ENCODE measurements at places on chromosomes 12 and 14.

DNA sequence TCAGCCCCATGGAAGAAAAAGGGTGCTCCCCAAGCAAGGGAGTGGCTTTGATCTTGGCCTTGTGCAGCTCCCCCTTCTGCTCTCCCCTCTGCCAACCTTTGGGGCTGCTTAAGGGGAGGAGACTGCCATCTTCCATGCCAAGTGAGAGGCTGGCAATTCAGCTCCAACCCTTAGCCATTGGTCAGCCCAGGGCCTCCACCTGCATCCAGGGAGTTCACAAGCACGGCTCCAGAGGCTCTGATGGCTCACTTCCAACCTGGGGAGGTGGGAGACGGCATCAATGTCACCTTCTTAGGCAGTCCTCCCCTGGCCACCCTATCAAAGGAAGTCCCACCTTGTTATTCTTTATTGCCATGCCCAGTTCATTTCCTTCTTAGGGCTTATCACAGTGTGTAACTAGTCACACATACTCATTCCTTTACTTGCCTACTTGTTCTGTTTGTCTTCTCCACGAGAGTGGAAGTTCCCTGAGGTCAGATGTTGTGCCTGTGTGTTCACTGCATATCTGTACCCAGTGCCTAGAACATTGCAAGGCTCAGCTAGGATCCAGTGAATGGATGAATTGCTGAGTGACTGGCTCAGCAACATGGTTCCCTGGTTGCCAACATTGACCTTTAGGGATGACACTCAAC is 5.0 kb downstream of the HDAC7 start:
- DNase-seq, result no peak

DNA sequence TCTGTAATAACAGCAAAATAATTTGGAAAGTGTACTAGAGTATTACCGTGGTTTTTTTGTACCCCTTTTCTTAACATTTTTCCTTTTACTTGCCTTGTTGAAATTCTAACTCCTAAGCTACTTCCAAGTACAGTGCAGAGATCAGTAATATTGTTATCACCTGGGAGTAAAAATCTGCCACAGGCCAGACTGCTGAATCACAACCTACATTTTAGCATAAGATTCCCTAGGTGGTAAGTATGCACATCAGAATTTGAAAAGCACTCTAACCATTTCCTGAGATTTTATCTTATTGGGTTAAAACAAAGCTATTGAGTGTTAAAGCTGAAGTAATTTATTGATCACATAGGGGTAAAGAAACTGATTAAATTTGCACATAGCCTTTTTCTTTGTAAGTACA is 55.2 kb upstream of the KCNH3 start:
- no peak for DNase-seq

DNA sequence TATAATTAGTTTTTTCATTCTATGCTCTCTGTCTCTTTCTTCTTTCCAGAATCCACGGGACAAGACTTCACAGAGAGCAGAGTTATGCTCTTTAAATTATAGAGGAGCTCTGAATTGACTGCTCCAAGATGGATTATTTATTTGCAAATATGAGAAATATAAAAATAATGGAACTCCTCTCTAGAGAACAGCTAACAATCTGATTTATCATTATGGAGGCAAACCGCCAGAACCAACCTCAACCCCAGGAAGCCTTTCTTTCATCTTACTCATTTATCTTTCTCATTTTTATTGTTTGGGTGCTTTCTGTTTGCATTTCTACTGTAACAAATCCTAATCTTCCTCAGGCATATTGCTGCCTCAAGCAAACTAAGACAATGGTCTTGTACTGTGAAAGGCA is 216.5 kb downstream of the C12orf50 start:
- DNase-seq, result no peak

- DNase-seq, result no peak
Measured at GRCh38 chr12:104719700-104720338, 238.3 kb downstream of the SLC41A2 start.

DNA sequence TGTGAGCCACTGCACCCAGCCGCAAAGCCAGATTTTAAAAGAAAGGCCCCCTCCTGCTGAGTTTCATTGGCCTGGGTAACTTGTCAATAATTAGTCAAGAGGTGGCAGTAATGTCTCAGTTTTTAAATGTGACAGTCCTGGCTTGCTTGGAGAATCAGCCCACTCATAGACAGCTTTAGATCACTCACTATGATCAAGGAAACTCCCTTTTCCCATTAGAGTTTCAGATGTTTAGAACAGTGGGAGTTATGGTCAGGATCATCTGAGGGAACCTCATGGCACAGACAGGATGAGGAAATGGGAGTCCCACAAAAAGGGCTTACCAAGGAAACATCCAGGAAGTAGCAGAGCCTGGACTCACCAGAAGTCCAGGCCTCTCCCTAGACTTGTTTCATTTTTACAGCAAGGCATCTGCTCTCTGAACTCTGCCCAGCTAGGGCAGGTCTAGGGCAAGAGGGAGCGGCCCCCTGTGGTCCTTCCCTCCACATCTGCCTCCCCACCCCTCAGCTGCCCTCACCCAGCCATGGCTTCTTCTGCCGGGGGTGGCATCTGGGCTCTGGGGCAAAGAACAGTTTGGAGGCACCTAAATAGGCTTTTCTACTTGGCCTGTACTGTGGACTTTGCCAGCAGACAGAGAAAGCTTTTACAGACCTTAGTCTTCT is 11.2 kb downstream of the BCL2L14 start:
- no peak for DNase-seq

DNA sequence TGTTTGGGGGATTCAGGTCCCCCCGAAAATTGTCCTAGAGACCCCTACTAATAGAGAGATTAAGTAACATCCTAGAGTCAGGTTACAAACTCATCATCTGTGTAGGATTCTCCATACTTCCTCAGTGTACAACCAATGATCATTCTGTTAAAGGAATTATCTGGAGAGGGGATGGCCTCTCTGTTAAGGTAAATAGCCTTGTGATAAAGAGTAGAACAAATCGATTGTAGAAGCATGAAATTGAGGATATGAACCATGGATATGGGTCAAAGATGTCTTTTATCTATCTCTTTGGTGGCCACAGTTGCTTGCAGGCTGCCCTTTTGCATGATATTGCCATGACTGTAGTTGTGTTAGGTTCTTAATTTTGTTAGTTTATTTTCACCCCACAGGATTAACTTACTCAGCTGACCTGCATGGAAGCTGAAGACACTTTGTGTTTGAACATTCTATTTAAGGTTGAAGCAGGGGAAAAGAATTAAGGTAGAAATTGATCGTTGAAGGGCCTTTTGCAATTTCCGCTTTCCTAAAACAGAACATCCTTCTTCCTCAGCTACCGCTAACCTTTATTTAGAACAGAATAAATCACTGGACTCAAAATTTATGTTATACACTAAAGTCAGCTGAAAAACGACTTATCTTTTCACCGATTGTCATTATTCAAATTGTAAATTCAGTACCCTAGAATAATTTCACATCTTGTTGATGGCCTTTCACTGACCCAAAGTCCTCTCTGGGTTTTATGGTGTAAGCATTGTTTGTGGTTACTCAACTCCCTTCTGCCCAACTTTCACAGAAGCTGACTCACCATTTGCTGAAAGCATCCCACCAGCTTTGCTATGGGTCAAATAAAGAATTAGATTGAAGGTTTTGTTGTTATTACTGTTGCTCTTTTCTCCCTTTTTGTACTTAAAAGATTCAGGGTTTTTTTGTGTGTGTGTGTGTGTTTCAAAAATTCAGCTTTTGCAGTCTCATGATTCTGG is 52.3 kb downstream of the IRAK3 start:
- no peak for DNase-seq

DNA sequence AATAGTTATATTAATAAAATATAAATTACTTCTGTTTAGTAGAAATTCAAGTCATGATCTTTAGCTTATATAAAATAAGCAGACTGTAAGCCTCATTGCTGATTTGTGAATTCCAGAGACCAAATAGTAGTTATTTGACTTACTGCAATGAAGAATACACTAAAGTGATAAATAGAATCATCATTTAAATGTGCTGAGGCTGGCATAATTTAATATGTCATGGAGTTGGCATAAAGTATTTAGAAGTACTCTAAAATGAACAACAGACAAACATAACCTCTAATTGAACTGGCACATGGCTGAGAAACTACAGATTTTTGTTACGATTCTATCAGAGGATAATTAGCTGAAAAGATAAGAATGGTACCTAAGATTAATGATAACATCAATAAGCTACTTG is 45.7 kb upstream of the TRHDE start:
- DNase-seq, result no peak

DNA sequence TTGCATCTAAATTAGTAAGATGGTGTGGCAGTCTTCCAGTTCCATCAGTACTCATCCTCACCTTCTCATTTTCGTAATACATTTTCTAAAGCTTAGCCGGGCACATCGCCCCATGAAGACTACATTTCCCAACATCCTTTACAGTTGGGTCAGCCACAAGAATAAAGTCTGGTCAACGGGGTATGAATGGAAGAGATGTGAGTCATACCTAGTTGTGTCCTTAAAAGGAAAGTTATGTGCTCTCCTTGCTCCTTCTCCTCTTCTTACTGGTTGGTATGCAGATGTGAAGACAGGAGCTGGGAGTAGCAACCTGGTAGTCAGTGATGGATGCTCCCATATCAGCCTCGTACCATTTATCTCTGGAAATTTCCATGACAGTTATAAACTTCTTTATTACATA is 35.9 kb upstream of the EGLN3 start:
- no peak for DNase-seq

DNA sequence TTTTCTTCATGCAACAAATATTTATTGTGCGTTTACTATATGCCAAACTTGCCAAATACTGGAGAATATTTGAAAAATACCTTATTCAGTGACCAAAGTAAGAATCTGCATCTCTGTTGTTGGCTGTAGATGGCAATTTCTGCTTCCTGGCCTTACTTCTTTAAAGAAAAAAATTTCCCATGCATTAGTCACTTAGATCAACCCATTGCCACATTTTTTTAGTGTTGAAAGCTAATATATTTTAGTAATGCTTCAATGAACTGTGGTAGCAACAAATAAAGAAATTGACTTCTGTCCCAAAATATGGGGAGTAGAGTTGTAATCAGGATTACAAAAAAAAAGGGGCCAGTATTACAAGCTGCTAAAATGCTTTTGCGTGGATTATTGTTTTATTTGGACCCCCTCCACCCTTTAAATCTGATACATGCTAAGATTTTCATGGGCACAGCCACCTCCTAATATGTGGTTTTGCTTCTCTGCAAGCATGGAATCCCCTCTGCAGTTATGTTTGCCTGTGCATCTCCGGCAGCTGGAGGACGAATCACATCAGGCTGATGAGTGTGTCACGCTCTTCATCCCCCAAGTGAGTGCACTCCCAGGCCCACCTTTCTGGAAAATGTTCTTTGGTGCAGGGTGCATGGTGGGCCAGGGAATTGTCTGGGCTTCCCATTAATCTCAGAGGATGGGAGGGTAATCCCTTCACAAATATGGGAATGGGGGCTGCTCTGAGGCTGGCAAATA is 38.1 kb upstream of the PTCSC3 start:
- no peak for DNase-seq

GRCh38 chr12:101928556-101928955 is 51.2 kb downstream of the DRAM1 start:
- DNase-seq, result no peak

GRCh38 chr14:94100847-94101246 is 9.7 kb upstream of the IFI27 start:
- no peak for DNase-seq

GRCh38 chr12:75130811-75131210 is 78.8 kb downstream of the KCNC2 start:
- DNase-seq, result no peak

GRCh38 chr12:65823513-65824375 is 539 bp upstream of the HMGA2 start:
- no peak for DNase-seq

DNA sequence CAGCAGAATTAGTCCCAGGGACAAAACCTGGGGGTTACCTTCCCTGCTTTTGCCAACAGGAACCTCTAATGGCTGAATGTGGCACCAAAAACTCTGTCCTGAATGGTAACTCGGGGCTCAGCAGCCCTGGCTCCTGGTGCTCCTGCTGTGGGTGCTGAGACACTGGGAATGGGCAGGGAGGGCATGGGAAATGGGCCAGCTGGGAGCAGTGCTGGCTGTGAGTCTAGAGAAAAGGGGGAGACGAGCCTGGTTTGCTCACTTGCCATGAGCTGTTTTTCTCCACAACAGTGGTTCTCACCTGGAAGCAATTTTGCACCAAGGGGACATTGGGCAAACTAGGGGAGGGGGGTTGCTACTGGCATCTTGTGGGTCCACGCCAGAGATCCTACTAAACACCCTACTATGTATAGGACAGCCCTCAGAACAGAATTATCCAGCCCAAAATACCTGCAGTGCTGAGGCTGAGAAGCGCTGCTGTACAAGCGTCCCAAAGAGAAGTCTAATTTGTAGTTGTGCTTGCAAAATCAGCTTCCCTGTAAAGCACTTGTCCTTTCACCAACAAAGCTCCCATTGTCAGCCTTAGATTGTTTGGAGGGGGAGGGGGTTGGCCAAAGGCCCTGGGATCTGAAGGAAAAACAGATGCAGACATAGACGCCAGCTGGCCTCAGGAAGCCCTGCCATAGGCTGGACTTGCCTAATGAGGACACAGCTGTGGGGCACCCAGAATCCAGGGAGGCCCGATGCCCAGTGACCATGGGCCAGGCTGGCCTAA is 3.6 kb downstream of the LRRC74A start:
- DNase-seq, result no peak

GRCh38 chr14:54220071-54220703 is 176.6 kb upstream of the CDKN3 start:
- DNase-seq, result no peak

DNA sequence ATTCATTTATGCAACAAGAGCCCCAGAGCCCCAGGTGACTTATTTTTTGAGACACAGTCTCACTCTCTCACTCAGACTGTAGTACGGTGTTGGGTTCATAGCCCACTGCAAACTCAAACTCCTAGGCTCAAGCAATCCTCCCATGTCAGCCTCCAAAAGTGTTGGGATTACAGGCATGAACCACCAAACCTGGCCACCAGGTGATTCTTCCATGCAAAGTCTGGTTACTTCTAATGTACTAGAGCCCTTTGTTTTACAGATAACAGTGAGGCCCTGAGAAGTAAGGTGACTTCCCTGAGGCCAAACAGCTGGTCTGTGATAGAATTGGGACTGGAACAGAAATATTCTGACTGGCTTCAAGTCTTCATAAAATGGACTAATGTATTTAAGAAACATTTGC is 10.0 kb upstream of the KCNK10 start:
- DNase-seq, result no peak

DNA sequence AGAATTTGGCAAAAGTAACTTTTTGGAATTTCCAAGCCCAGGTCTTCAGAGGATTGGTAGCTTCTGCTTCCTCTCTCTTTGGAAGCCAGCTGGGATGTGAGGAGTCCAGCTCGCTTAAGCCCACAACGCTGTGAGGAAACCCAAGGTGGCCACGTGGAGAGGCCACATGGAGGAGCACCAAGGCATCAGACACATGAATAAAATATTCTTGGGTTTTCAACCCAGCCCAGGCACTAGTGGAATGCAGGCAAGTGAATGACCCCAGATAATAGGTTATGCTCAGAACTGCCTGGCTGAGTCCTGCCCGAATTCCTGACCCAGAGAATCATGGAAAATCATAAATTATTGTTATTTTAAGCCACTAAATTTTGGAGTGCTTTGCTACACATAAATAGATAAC is 119.7 kb upstream of the PARP11 start:
- DNase-seq, result no peak

Data from stimulated activated CD4-positive, alpha-beta T cell treated with anti-CD3 and anti-CD28 coated beads, Interleukin-15, amount 100 ng/mL, for 1 hour (primary cell).